ENCODE measurements at places on chromosomes 1 and 21.
A peak's percentile ranks its signal among the peaks of the same experiment; 100 is the strongest.

GRCh38 chr21:41634858-41635257 lies 126.9 kb upstream of the TMPRSS2 start:
- DNase-seq = no peak

DNA sequence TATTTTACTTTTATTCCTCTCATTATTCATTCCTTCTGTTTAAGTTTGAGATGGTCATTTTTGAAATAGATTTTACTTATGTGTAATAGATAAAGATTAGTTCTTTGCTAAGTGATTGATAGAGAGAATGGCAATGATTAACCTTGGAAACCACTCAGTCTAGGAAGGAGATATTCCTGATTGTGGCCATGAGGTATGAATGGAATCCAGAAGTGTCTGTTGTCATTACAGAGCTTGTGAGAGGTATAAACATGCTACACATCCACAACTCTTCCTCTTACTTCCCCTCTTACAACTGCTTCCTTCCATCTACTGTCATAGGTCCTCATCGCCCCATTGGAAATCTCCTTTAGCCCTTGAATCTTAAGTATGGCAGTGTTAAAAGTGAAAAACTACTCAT lies 988.8 kb upstream of the B3GALT2 start:
- no peak for DNase-seq

GRCh38 chr1:27253596-27253995 lies 19.2 kb downstream of the WDTC1 start:
- no peak for DNase-seq

DNA sequence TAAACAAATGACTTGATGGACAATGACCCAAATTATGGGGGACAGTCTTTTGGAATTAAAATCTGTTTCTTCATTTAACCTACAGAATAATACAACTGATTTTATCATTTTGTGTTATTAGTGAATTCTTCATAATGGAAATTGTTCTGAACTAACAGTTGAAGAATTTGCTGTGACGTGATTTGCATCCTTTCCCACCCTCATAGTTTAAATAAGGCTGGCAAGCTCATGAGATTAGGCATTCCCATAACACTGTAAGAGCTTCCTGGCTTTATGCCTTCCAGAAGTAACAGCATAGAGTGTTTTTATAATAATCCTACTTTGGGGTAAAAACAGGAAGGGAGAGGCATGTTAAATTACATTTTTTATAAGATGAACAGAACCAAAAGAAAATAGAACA lies 95.7 kb downstream of the ATP6V1G3 start:
- no peak for DNase-seq

DNA sequence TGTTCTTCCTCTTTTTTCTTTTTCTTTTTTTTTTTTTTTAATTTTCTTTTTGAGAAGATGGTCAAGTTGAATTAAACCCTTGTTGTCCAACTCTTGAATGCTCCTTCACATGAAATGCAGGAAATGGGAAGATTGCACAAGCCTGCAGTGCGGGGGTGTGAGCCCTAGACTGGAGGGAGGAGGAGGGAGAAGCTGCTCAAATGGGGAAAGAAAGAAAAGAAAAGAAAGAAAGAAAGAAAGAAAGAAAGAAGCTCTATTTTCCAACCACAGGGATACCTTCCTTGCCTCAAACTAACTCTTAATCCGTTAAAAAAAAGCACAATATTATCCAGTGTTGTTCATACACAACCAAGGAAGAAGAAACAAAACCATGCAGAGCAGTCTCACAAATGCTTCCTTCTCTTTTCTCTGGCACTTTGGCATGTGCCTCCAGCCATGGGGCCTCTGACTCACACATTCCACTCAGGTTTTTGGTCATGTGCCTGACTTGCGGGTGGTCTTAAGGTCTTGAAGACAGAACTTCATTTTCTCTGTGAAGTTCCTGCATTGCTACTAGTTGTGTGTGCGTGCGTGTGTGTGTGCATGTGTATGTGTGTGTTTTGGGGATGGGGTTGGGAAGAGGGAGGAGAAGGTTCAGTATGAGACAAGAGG lies 276.1 kb downstream of the RPS6KC1 start:
- DNase-seq = no peak

GRCh38 chr1:223700942-223701637 lies 11.2 kb upstream of the CAPN2 start:
- no peak for DNase-seq

- no peak for DNase-seq
Measured at GRCh38 chr1:52142220-52143183, 613 bp downstream of the ZFYVE9 start.

GRCh38 chr1:234619071-234619480 lies 9.1 kb upstream of the IRF2BP2 start:
- no peak for DNase-seq

GRCh38 chr1:48757363-48757762 lies 19.3 kb downstream of the BEND5 start:
- no peak for DNase-seq

- peak; percentile 27 for DNase-seq
Measured at GRCh38 chr1:180927348-180927747, 14.7 kb downstream of the KIAA1614 start.

GRCh38 chr1:167922023-167922422 lies 8.1 kb upstream of the ADCY10 start:
- DNase-seq = no peak

GRCh38 chr1:209890641-209891330 lies 47.2 kb upstream of the SYT14 start:
- DNase-seq = no peak

- no peak for DNase-seq
Measured at GRCh38 chr1:218933513-218933912, 240.2 kb upstream of the LYPLAL1 start.

DNA sequence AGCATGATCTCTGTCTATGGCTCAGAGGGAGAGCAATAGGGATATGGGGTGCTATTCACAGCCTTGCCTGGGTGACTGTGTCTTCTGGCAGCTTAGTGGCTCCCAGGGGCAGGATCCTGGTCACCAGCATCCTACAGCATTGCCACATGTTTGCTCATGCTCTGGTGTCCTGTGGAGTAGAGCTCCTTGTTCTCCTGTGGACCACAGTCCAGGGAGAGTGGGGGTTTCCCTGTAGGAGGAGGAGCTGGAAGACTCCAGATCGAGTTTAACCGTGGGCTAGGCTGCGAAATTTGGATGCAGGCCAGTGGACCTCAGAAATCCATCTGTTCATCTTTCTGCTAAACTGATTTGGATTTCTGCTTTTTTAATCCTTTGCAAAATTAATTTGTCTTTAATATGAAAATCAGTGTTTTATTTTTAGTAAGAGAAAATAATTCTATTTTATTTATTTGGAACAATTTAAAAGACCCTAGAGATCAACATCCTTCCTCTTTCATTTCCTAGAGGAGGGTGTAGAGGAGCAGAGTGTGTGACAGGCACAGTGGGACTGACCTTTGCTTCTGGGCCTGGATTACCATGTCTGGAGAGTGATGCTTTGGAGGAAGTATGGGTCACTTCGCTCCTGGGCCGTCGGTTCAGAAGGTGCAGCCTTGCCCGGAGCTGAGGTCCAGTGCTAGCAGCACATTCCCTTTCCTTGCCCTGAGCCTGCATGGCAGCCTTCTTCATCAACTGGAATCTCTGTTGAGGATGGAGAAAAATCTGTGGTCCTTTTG lies 17.4 kb downstream of the ADARB1 start:
- DNase-seq = no peak

- DNase-seq = no peak
Measured at GRCh38 chr1:245411245-245412036, 256.7 kb downstream of the KIF26B start.

DNA sequence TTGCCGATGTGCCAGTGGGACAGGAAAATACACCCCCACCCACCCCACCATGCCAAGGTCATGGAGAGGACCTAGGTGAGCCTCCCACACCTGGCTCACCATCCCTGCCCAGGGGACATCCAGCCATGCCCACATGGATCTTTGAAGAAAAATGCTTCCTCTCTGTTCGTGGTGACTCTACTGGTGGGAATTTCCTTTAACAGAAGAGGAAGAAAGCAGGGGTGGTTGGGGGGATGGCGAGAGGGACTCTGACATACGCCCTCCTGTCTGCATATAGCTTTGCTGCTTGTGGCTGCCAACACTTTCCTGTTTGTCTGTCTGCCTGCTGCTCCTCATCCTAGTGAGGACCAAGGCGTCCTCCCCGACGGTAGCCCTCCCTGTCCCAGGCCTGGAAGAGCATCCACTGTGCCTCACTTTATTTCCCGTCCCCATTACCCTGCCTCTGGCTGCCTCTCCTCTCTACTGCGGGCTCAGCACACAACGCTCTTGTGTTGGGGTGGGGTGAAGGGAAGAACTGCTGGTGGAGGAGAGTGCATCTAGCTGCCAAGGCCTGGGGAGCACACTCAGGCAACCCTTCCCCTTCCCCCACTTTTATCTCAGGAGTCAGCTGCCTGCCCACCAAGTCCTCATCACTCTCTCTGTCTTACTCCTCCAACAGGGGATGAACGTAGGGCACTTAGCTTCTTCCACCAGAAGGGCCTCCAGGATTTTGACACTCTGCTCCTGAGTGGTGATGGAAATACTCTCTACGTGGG lies 2.5 kb downstream of the SEMA4A start:
- no peak for DNase-seq

GRCh38 chr1:195082183-195082582 lies 1526.1 kb downstream of the KCNT2 start:
- DNase-seq = no peak

DNA sequence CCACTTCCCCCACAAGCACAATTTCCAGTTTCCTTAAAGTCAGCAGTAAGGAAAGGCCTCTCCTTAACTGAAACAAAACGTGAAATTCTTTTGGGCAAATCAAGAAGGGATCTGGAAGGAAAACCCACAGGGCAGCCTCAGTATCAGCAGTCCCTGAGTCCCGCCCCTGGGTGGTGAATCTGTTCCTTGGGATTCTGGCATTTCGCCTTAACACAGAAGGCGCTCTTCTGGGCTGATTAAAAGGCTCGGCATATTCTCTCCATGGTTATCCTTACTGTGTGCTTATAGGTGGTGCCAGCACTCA lies 12.2 kb upstream of the RAB4A start:
- DNase-seq = no peak

- no peak for DNase-seq
Measured at GRCh38 chr1:202708456-202709275, 1.6 kb downstream of the SYT2 start.

DNA sequence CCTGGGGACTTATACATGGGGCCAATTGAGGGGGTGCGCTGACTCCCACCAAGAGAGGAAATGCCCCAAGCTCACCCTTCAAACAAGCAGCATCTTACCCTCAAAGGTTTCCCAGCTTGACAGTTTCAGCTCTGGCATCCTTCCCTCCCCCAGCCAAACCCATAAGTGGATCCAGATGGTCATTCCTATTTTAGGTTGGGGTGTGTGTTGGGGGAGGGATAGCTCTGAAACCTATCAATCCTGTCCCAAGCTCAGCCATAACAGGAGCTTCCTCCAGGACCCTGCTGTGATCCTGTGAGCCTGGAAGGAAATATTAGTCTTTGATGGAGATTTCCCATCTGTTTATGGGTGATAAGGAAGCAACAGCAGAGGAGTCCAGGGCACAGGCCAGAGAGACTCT lies 3.4 kb upstream of the TMEM222 start:
- DNase-seq = no peak

GRCh38 chr1:25815208-25816111 lies 4.3 kb upstream of the MTFR1L start:
- DNase-seq = no peak

DNA sequence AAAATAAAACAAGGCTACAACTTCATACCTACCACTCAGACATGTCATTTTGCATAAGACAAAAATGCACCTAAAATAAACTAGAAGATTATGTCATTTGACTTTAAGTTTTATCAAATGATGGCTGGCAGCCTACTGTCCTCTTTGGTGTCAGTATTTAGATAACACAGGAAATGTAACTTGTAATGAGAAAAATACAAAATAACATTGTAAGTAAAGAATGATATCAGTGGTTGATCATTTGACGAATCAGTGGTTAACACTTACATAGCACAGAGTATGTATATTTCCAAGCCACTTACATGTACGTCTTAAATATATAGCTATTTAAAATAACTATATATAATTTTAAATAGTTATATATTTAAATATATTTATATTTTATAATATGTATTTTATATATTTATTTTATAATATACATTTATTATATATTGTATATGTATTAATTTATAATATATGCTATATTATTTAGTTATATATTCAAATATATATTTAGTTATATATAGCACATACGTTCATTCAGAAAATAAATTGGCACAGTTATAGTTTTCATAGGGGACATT lies 44.1 kb downstream of the ZNF678 start:
- DNase-seq = no peak

- no peak for DNase-seq
Measured at GRCh38 chr1:51303751-51304251, 26.6 kb downstream of the TTC39A start.

DNA sequence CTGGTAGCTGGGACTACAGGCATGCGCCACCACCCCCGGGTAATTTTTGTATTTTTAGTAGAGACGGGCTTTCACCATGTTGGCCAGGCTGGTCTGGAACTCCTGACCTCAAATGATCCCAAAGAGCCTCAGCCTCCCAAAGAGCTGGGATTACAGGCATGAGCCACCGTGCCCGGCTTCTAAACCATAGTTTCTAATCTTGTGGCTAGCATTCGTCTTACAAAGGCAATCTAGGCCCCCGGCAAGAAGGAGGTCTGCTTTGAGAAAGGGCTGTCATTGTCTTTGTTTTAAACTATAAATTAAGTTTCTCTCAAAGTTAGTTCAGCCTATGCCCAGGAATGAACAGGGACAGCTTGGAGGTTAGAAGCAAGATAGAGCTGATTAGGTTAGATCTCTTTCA lies 10.3 kb upstream of the L1TD1 start:
- DNase-seq = no peak

GRCh38 chr1:162398999-162399580 lies 12.8 kb downstream of the SH2D1B start:
- no peak for DNase-seq

DNA sequence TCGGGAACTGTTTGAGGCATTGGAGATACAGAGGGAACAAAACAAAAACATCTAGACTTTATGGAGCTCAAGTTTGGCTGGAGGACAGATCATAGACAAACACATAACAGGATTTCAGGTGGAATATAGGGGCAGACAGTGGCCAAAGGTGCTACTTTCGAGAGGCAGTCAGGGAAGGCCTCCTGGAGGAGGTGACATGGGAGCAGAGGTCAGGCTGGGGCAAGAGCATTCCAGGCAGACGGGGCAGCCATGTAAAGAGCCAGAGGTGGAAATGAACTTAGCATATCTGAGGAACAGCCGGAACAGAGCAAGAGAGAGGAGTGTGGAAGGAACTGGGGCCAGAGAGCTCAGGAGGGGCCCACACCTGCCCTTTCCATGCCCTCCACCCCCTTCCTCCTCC lies 122.3 kb downstream of the DMRTB1 start:
- no peak for DNase-seq

- DNase-seq = no peak
Measured at GRCh38 chr1:202698276-202698675, 12.0 kb downstream of the SYT2 start.

- DNase-seq = no peak
Measured at GRCh38 chr1:66478116-66478515, 55.8 kb upstream of the SGIP1 start.
